ENCODE measurements at places on chromosomes 4 and X.

DNA sequence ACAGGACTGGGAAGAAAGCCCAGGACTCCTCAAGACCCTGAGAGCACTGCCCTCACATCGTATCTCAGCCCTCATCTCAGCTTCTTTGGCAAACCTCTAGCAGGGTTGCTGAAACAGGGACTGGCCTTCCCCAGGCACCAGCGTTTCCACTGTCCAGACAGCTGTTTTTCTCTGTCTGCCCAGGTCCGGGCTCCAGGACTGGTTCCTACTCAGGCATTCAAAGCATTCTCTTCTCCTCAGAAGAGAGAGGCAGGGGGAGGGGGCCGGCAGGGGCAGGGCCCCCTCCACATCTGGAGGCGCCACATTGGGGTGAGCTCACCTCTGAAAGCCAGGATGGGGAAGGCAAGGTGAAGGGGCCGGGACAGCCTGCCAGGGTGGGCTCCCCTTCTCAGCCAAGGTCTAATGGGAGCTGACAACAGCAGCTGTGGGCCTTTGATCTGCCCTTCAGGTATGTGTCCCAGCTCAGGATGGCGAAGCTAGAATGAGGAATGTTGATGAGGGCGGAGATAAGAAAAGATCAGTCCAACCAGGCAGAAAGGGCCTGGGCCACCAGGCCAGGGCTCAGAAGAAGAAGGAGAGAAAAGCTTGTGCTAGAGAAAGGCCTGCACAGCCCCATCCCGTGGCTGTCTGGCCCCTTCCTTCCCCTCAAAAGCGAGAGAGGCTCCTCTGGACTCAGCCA, 60.4 kb downstream of the PJA1 start:
- DNase-seq = no peak

DNA sequence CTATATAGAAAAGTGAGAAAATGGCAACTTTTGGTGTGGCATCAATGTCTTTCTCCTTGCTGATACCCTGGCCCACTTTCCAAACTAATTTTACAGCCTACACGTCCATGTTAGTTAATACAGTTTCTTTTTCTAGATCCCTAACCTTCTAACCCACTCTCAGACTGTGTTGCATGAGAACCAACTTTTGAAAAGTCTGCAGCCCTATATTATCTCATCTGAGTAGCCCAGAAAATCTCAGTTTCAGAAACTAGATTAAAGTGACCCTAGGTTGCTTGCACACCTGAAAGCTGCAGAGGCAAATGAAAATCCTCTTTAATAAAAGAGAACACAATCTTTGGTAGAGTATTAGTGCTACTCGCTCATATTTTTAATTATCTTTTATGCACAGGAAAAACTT, 371.6 kb upstream of the EMCN start:
- DNase-seq = no peak

DNA sequence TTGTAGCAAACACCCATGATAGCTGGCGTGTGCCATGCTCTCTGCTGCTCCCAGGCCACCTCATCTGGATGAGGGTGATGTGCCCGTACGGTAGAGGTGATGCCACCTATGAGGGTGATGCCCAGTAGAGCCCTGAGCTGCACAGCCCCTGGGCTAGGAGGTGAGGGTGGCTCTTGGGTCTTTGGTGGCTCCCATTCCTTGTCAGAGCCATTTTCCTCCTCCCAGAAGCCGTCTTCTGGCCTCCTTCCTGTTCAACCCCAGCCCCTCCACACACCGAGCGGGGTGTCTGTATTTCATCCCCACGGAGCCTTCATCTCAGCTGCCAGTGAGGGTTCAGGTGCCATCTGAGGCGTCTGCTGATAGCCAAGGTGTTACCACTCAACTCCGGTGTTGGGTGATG, 12.0 kb upstream of the TNIP2 start:
- peak; percentile 27 for DNase-seq

GRCh38 chr4:11428899-11429698, 405 bp upstream of the HS3ST1 start:
- DNase-seq = peak; percentile 85
